ENCODE measurements at places on chromosomes 11 and 22.

- DNase-seq, result no peak
Measured at GRCh38 chr22:28999919-29000556, 61.6 kb downstream of the C22orf31 start.

- DNase-seq, result no peak
Measured at GRCh38 chr11:12449961-12450715, 72.8 kb downstream of the PARVA start.

GRCh38 chr22:36404446-36404845 is 16.7 kb upstream of the MYH9 start:
- no peak for DNase-seq

DNA sequence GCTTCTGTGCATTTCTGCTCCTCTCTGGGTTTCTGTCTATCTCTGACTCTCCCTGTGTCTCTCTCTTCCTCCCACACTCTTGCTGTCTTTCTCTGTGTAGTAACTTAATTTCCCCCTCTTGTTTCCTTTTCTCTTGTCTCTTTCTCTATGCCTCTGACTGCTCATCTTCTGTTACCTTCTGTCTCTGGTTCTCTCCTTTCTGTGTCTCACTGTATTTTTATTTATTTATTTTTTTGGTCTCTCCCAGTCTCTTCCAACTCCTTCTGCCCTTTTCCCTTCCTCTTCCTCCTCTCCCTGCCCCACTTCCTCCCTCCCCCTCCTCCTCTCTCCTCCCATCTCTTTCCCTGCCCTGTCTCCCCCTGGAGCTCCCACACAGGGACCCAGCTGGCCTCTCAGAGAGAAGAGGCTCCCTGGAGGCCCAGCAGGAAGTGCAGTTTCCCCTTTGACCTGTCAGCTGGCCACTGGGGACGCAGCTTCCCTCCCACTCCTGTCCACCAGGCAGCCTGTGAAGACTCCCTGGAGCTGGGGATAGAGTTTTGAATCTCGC is 38.3 kb upstream of the MYH9 start:
- no peak for DNase-seq

DNA sequence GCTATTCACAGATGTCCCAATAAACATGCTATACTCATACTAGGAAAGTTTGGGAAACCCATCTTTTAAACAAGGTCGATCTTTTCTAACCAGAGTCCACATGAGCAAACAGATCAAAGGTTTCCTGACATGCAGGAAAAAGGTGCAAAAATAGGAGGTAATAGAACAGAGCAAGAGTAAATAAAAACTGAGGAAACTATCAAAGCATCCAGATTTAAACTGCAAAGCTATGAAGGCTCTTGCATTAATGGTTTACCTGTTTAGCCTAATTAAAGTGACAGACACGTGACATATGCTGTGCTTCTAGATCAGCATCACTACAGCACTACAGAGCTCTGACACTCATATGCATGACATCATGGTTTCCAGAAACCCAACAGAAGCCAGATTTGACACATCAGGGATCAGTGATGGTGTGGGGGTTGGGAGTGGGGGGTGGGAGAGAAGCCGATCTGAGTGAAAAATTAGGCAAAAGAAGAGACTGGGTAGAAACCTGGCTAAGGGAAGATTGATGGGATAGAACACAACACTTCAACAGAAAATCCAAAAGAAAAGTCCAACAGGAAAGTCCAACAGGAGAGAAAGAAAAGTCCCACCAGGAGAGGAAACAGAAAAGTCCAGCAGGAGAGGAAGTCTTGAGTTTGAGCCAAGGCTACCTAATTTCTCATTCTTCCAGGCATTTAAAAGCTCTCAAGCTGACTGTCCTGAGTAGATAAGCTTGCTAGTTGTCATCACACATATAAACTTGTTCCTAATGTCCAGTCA is 262.3 kb downstream of the SOX6 start:
- DNase-seq, result no peak

DNA sequence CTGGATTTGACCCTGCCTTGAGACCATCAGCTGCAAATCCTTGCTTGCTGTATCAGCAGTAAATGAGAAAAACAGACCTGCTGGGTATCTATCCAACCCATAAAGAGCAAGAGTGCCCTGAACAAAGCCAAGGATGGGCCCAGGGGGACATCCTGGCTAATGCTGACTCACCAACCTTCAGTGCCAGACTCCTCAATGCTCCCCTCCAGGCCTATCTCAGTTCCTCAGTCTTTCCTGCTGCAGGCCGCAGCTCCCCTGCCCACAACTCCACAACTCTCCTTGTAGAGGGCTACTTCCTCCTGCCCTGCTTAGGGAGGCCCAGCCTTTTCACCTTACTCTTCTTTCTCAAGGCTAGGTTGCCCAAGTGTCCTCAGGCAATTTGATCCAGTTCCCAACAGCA is 2.6 kb downstream of the LAMTOR1 start:
- no peak for DNase-seq

- no peak for DNase-seq
Measured at GRCh38 chr11:59923813-59924212, 14.4 kb upstream of the OOSP1 start.
